ENCODE measurements at places on chromosomes 11 and 22.

- peak; percentile 20 for DNase-seq
These were observed 37.1 kb downstream of the BCR start for GRCh38 chr22:23217171-23218052.

- no peak for DNase-seq
These were observed 501 bp upstream of the PTPN5 start for GRCh38 chr11:18791969-18792628.

- no peak for DNase-seq
These were observed 119.3 kb downstream of the ABTB2 start for GRCh38 chr11:34238533-34238932.

DNA sequence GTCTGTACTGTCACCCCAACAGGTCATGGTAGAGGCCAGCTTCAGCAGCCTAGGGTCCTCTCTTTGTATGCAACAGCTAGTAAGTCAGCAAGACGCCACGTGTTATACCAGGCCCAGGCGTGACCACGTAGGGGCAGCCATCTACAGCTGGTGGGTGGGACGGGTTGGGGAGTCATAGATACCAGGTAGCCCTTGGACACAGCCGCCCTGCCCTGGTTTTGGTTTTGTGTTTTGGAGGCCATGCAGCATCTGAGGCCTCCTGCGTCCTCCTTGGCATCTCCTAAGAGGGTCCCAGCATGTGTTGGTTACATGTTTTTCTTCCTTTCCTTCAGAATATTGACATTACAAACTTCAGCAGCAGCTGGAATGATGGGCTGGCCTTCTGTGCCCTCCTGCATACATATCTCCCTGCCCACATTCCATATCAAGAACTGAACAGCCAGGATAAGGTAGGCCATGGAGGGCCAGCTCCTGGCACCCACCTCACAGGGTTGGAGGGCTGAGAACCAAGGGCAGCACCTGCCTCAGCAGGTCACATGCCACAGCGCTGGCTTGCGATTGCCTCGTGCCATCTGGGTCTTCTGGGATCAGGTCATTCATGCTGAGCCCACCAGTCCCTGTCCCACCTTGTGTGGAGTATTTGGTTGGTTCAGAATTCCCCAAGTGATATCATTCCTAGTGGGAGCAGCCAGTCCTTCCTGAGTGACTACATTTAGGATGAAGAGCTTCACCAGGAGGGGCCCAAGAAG, 16.0 kb upstream of the ADORA2A start:
- no peak for DNase-seq

- DNase-seq = no peak
These were observed at the start of gene PHF21B for GRCh38 chr22:45009606-45010531. Gene PHF21B, minus strand, starts transcription at chr22:45010005. Its CDS starts 456 bp downstream, at chr22:45009549.

GRCh38 chr22:20840646-20841371, 17.8 kb downstream of the PI4KA start:
- no peak for DNase-seq

- no peak for DNase-seq
These were observed 38.5 kb upstream of the LARGE1 start for GRCh38 chr22:33958741-33959140.

- no peak for DNase-seq
These were observed 206.5 kb downstream of the NAV2 start for GRCh38 chr11:19919050-19919561.

- no peak for DNase-seq
These were observed 1604.0 kb downstream of the FAM181B start for GRCh38 chr11:81129618-81130017.

- DNase-seq = no peak
These were observed 36.8 kb downstream of the CELF1 start for GRCh38 chr11:47516155-47516554.

DNA sequence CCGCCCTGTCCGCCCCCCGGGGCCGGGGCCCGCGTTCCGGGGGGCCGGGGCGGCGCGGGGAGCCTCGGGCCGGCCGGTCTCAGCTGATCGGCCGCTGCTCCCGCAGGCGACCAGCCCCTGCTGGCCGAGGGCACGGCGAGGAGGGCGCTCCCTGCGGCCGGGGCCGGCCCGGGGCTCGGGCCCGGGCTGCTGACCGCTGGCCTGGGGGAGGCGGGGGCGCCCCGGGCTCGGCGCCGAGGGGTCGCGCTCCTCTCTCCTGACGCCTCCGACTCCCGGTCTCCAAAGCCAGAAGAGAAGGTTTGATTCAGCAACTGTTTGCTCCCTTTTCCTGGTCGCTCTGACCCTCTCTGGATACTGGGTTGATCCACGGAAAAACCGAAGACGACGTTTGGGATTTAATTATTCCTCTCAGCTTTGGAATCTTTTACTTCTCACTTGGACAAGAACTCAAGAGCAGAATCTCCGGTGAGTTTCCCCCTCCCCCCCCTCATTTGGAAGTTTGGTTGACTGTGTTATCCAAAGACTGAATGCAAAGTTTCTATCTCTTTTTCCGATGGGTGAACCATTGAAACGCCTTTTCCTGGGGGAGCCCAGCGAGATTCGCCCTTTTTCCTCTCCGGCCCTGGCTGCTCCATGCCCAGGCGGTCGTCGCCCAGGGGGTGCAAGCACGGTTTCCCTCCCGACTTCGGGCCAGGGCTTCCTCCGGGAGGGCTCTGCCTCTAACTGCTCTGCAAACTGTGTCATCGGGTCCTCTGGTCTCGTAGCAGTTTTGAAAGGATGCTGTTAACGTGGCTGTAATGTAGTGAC, 725 bp downstream of the KDM2A start:
- DNase-seq = peak; percentile 10

DNA sequence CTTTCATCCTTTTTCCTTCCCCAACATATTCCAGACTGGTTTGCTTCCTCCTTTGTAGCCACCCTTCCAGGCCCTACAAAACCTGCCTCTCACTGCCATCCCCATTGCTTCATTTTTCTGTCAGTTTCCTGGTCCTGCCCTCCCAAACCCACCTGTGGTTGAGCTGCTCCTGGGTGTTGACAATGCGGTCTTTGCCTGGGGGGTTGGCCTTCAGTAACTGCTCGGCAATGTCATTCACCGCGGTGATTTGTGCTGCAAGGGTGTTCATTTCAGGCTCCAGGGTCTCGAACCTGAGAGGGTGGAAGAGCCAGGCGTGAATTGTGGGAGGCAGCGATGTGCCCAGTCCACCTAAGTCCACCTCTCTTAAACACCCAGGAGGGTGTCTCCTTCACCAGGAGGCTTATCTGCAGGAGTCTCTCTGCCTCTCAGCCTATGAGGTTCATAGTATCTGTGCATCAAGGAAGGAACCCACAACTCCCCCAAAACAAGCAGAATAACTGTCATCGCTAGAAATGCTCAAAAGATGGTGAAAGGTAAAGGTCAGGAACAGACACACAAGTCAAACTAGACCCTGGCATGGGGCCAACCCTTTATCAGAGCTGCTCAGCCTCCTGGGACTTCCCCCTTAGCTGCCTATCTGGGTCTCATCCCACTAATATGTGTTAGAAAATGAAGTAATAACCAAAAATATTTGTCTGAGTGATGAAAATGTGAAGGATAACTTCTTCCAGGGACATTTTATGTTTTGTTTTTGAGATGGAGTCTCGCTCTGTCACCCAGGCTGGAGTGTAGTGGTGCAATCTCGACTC, 23.9 kb upstream of the RBM4B start:
- DNase-seq = peak; percentile 99

GRCh38 chr11:116190861-116191260, 581.9 kb downstream of the BUD13 start:
- no peak for DNase-seq

- DNase-seq = peak; percentile 23
These were observed 21.0 kb downstream of the SLC22A12 start for GRCh38 chr11:64611869-64612646.

DNA sequence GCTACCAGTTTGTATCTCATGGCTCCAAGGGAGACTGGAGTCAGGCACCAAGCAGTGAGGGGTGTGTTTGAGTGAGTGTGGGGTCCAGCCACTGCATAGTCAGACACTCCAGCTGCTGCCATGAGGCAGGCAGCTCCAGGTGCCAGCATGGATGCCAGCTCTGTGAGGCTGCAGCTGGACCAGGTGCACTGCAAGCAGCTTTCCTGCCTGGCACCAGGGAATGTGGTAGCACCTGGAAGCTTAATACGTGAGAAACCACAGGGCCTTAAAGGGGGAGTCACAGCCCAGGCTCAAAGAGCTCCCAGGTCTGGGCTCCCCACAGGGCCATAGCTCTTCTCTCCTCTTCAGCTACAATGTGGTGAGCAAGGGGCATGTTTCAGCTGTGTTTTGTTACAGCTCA, 817.8 kb upstream of the LUZP2 start:
- no peak for DNase-seq

Data from hematopoietic multipotent progenitor cell treated with erythropoietin and hydrocortisone succinate and interleukin-3 and kit ligand, for 8 days (in vitro differentiated cells).